ENCODE measurements at places on chromosomes 6 and 20. TPM values are rescaled to one million over a fixed set of nuclear protein-coding genes. Genes with fewer than 3 reads are reported as not detected.

GRCh38 chr20:50991076-50991475 lies 31.8 kb downstream of the KCNG1 start:
- DNase-seq, result no peak

DNA sequence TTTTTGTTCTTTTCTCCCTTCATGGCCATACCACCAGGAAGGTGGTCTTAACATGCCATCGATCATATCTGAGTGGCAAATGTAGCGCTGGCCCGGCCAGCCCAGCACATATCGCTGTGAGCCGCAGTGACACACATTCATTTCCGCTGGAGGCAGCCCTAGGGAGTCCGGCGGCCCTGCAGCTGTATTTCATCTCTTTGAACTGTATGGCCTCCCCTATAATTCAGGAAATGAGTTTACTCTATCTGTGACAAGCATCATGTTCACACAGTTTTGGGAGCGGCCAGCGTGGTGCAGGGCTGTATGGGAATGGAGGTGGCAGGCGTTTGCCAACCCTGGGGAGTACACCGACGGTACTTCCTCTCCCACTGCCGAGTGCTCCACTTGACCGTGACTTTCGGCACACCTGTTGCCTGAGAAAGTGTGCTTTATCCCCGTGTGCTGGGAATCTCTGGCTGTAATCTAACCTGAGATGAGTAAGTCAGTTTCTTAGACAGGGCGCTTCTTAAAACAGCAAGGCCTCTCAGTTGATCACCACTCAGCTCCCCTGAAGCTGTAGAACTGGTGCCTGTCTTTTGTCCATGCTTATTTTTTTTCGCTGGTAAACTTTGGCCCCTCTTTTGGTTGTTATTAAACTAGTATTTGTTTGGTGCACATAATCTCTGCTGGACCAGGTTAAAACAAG lies 257.1 kb upstream of the TAB2 start:
- DNase-seq, result no peak

Gene MOXD1
- total RNA-seq, result 0.71 TPM

DNA sequence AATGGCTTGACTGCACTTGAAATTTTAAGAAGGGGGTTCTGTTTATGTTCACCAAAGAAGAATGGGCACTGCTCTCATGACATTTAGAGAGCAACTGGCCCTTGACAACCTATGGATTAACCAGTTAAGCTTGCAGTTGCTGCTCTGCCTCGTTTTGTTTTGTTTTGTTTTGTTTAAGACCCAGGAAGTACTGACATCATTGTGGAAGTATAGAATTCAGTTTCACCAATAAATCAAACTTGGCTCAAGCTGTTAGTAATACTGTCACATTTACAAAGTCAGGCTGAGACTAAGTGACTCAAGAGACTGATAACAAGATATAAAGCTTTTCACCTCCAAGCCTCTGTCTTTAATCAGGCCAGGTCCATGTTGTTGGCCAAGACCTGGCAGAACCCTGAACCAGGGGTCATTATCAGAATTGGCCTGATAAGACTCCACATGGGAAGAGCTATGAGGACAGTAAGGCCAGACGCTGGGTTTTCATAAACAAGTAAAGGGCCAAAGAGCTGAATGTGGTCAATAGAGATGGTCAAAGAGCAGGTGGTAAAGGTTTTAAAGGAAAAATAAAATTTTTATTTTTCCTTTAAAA lies 99.4 kb upstream of the VGLL2 start:
- no peak for DNase-seq

Gene KHDRBS2
- not detected for total RNA-seq

Gene BPIFB2
- total RNA-seq, result not detected

DNA sequence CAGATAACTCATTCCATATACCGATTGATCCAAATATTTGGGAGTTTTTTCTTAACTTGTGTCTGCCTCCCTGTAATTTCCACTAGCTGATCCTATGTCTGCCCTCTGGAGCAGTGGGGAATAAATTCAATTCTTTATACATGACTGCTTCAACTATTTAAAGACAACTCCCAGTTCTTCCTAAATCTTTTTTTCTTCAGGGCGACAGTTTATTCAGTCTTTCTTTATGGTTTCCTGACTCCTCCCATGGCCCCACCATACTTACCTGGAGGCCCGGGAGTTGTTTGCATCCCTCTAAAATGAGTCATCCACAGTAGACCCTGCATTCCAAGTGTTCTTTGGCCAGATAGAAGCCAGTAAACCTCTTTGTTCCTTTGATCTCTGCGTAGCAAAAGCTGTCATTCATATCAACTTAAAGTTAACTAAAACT lies 73.6 kb downstream of the LCA5 start:
- DNase-seq, result no peak

GRCh38 chr20:13336308-13337089 lies 115.4 kb downstream of the ISM1 start:
- peak; percentile 71 for DNase-seq

DNA sequence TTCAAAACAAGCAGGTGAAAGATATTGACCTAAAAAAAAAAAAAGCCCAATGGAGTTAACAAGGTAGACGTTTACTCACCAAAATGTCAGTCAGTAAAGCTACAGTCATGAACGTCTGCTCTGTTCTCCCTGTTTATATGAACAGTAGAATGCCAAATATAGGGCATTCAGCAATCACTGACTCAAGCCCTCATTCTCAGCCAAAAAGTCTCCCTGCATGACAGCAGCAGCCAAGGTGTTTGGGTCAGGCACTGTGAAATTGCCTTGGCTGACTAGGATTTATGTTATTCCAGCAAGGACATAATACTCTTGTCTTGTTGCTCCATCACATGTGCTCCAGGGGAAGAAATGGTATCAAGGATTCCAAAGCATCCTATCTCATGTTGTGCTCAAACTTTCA lies 194.7 kb upstream of the RSPO3 start:
- DNase-seq, result no peak

Gene COL21A1
- 0.06 TPM for total RNA-seq

Gene HTR1E
- total RNA-seq, result not detected

GRCh38 chr6:138086573-138087196 lies 20.5 kb downstream of the PERP start:
- DNase-seq, result peak; percentile 78

DNA sequence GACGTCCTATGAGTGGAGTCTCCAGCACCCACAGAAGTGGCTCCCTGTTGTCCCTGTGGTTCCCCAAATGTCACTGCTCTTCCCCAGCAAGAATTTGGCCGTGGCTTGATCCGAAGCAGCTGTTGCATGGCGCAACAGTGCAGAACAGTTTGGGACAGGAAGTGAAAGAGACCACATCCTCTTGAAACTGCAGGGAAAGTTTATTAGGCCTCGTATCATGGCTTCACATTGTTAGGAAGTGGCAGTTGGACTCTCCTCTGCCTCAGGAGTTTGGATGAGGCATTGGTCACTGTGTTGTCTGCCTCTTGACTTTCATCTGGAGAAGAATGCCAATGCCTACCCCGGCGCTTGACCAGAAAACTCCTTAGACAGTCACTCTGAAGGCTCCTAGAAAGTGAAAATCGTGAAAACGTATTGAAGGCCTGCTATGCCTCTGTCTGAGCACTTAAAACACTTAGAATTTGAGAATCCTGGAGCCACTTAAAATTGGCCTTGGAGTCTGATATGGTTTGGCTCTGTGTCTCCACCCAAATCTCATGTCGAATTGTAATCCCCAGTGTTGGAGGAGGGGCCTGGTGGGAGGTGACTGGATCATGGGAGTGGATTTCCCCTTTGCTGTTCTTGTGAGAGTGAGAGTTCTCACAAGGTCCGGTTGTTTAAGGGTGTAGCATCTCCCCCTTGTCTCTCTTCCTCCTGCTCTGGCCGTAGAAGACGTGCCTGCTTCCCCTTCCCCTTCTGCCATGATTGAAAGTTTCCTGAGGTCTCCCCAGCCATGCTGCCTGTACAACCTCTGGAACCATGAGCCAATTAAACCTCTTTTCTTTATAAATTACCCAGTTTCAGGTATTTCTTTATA lies 334.9 kb upstream of the JARID2 start:
- peak; percentile 28 for DNase-seq

DNA sequence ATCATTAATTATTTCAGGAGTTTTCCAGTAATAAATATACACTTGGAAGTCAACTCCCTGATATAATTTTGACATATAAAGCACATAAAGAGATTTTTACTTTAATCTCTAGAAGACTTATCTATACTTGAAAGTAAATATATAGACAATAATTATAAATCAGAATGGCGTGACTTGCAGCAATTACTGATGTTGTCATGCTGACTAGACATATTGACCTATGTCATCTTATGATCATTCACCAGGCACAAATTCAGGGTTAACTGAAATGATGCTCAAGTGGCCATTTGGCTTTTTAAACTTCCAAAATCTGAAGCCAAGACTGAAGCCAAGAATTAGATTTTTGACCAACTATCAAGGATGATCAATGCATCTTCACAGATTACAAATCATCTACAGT lies 192.2 kb downstream of the MCHR2 start:
- no peak for DNase-seq

DNA sequence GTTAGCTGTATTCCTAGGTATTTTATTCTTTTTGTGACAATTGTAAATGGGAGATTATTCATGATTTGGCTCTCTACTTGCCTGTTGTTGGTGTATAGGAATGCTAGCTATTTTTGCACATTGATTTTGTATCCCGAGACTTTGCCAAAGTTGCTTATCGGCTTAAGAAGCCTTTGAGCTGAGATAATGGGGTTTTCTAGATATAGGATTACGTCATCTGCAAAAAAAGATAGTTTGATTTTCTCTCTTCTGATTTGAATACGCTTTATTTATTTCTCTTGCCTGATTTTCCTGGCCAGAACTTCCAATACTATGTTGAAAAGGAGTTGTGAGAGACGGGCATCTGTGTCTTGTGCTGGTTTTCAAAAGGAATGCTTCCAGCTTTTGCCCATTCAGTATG lies 163.2 kb upstream of the UST start:
- DNase-seq, result no peak

DNA sequence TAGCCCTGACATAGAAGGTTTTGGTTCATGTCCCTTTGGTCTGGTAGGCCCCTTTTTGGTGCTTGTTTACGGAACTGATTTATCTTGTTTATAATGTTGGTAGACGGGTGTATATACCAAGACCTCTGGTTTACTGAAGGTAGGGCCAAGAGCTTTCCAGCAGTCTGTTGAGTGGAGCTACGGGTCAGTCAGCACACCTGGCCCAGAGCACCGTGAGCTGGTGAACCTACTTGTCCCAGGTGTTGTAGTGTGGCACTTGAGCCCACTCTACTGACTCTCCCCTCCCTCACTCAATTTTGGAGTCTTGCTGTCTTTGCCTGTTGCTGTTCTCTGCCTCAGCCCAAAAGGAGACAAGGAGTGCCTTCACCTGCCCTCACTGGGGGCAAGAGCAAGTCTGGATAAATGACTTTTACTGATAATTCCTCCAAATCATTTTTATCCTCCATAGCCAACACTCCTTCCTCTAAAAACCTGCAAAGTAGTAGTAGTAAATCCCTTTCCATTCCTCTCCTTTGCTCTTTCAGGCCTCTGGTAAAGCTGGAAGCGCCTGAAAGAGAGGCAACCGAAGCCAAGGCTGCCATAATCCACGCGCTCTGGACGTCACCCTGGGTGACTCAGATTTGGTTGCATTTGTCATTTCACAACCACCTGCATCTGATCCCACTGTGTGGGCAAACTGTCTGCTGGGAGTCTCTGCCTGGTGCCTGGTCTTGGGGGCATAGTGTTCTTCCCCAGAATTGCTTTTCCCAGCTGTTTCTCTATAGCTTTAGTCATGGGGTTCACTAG lies 22.2 kb downstream of the RREB1 start:
- peak; percentile 63 for DNase-seq

Gene ACOT13
- 9.7 TPM for total RNA-seq

Gene ADGRB3
- total RNA-seq, result under 0.01 TPM

DNA sequence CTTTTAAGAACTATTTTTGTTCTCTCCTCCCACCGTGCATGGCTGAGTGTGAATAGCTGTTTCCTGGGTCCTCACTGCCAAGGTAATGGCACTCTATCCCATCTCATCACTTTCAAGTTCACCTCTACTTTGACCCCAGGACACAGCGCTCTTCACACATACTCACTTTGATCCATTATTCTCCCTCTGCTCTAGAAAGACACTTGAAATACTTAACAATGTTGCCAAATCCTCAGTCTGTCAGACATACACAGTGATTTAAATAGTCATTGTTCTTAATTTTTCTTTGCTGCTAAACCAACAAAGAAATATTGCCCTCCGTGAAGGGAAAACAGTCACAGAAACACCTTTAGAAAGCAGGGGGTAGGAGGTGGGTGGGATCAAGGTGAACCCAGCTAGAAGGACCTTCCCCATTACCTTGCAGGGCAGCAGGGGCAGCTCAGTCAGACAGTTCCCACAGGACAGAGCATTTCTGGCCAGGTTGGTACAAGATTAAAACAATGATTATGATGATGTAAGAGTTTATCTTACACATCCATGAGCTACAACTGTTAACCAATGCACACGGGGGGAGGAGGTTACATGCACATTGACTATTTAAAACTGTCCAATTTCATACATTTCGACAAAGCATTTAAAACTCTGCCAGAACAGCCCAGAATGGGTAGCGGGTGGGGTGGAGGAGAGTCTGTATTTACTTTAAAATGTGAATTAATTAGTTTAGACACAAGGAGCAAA lies 2.4 kb downstream of the SLC22A23 start:
- DNase-seq, result no peak

Gene ERVFRD-1
- not detected for total RNA-seq

GRCh38 chr6:138541823-138542481 lies 42.7 kb upstream of the NHSL1 start:
- DNase-seq, result no peak

Gene GRM1
- total RNA-seq, result not detected

GRCh38 chr6:18386298-18386976 lies 713 bp upstream of the RNF144B start:
- DNase-seq, result no peak

DNA sequence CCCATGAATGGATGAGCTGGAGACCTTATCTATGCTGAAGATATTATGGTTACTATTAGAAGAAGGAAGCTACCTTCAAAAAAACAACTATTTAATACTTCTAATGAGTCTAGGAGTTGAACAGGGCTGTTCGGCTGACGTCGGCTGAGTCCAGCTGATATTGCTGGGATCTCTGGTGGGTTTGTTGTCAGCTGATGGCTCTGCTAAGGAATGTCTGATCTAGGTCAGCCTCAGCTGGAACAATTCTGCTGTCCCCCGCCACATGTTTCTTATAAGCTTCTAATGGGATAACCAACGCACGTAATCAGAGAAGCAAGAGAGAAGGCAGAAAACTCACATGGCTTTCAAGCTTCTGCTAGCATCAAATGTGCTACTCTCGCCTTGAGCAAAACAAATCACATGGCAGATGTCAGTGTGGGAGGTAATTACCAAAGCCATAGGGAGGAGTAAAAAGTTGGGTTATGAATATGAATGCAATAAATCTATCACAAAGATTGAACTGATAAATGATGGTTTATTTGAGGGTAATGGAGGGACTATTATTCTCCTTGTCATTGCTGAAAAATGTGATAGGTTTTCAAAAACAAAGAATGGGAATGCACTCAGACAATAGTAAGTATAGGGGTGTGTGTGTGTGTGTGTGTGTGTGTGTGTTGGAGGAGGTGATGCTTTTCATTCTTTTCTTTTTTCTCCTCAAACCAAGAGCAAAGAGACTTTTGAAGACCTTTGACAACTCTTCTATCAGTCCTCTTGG lies 71.5 kb downstream of the BTBD3 start:
- no peak for DNase-seq

Gene TNFRSF6B
- total RNA-seq, result 12.6 TPM

Data from Daoy (cell line).